Thymus (tissue), 14 donors: ENCODE measurements at places on chromosomes 11 and 22.

- no peak for DNase-seq
Measured at GRCh38 chr11:83285151-83285770, 906 bp downstream of the CCDC90B start.

- no peak for DNase-seq
Measured at GRCh38 chr11:96168623-96169022, 174.4 kb downstream of the MAML2 start.

DNA sequence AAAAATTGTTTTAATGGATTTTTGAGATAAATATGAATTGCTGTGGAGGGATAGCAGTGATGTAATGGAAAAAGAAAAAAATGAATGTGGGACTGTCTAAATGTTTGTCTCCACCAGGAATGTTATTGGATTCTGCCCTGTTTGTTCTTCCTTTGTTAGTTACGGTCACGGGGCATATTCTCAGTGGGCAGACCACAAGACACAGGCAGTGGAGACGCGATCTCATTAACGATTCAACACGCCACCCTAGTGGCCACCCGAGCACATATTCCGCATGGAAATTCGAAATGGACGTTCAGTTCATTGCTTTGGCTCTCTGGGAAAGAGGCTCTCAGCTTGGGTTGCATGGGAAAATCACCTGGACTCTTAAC is 151.8 kb upstream of the TTC12 start:
- no peak for DNase-seq

GRCh38 chr22:49701380-49702067 is 126.1 kb downstream of the BRD1 start:
- DNase-seq: no peak

GRCh38 chr11:108148556-108148955 is 27.2 kb downstream of the ACAT1 start:
- DNase-seq: no peak

- no peak for DNase-seq
Measured at GRCh38 chr22:46259374-46259773, 3.8 kb downstream of the PKDREJ start.

- DNase-seq: no peak
Measured at GRCh38 chr22:48369789-48370507, 1457.7 kb downstream of the BRD1 start.

DNA sequence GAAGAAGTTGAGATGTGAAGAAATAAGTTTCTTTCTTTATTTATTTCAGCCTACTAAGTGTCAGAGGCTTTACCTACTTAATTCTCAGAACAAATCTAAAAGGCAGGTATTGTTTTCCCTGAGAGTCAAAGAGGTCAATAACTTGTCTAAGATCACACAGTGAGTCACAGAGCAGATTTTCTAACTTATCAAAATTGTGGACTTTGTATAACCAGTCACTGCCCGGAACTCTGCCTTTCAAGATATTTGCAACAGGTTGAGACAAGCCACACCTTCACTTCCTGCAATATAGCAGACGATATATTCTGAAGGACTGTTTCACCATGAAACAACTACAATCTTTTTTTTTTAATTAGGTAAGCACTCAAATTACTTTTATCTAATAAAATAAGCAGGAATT is 10.5 kb upstream of the MMP3 start:
- no peak for DNase-seq

DNA sequence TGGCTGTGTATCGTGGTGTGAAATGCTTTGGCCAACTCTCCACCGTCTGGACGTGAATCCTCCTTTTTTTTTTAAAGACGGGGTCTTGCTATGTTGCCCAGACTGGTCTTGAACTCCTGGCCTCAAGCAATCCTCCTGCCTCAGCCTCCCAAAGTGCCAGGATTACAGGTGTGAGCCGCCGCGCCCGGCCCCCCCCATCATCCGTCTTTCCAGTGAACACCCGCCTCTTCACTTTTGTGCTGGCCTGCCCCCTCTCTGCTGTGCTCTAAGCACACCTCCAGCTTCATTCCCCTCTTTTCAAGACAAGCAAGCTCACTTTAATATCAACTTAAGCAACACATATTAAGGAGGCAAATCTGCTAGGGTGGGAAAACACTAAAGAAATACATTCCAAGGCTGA is 35.3 kb downstream of the IGSF9B start:
- DNase-seq: no peak

- no peak for DNase-seq
Measured at GRCh38 chr22:49693848-49694247, 133.8 kb downstream of the BRD1 start.

DNA sequence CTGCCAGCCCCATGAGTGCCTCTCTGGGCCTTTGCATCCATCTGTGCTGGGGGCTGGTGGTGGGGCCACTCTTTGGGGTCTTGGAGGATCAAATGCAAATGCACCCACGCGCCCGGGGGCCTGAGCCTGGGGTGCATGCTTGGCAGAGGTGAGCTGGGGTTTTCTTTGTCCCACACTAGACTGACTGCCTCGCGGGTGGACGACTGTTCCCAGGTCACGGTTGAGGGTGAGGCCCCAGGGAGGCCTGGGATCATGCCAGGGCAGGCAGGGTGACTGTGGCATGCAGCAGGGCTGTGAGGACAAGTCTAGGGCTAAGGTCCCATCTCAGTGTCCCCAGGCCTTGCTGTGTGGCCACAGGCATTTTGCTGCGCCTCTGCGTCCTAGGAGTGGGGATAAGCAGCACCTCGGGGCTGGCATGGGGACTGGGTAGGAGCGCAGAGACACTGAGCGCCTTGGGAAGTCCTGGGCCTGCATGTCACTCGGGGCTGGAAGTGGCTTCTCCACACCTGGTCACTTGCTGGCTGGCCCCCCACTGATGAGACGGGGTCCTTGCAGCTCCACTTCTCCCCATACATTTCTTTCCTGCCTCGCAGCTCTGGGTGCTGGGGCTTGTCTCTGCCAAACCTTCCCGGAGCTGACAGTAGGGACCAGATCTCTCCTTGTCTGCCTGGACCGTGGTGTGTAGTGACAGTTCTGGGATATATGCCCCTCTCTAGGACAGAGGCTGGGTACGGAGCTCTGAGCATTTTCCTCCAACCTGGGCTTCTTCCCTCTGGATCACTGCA is 133.1 kb downstream of the CTTN start:
- no peak for DNase-seq

- DNase-seq: no peak
Measured at GRCh38 chr11:72534371-72535193, 100.3 kb upstream of the CLPB start.

DNA sequence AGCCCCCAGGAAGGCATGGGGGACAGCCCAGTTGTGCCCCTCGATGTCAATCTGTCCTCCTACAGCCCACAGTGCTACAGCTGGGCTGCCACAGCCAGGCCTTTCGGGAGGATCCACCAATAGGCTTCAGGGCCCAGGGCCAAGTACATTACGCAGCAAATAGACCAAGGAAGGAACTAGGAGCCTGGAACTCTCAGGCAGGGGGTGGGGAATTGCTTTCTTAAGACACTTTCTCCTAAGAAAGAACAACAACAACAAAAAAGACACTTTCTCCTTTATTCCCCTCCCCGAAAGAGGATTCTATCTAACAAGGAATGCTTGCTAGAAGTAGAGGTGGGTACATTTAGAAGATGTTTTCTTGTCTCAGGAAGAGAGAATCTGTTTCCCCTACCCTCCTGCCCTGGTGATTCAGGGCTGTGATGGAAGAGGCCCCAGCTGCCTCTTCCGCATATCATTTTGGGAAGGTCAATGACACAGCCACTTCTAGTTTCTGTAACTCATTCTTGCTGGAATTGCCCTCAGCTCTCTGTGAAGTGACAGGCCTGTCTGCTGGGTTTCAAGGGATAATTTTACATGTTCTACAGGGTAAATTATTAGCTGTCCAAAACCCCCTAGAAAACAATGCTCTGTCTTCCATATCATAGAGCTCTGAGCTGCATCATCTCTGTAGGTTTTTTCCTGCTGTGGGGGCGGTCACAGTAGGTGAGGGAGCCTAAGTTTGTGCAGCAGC is 6.0 kb upstream of the MALAT1 start:
- peak; percentile 54 for DNase-seq

- DNase-seq: no peak
Measured at GRCh38 chr22:44596396-44597125, 98.5 kb upstream of the RTL6 start.

DNA sequence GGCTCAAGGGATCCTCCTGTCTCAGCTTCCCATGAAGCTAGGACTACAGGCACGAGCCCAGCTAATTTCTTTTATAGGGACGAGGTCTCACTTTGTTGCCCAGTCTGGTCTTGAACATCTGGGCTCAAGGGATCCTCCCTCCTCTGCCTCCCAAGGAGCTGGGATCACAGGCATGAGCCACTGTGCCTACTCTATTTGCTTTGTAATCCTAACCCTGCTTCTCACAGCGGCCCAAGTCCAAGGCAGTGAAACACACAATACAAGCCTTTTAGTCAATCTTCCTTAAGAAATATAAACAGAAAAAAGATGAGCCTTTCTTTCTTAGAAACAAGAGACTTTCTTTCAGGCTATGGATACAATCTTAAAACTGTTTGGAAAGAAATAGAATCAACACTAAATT is 115.2 kb upstream of the SORL1-AS1 start:
- DNase-seq: no peak

DNA sequence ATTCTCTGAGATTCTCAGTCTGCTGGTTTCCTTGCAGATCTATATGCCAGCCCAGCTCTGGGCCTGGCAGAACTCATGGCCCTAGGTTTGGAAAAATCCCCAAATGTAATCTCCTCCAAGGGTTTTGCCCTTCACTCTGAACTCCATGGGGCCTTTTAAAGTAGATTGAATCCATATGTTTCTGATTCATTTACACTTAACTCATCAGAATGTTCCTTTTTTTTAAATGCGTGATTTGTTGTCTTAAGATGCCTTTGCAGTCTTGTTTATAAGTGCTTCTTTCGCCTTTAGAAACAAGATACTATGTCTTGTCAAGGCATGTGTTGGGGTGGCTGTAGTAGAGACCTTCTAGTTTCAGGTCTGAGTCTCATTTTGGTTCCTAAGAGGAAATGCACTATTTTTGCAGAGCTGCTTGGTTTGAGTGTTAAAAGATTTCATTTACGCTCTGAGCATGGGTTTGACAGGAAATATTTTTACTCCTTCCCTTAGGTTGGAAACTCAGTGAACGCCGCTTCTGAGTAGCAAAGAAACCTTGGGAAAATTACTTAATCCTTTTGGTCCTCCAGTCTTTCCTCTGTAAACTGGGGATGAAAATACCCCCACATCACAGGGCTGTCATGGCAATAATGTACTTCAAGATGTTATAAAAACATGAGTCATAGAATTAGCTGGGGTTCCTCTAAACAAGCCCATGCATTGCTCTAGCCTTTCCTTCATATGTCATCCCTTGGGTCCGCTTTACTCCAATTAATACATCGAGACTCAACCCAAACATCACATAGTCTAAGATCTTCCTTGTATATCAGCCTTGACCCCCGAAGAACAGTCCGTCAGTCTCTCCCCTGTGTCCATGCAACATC is 83.5 kb downstream of the SNX19 start:
- no peak for DNase-seq

DNA sequence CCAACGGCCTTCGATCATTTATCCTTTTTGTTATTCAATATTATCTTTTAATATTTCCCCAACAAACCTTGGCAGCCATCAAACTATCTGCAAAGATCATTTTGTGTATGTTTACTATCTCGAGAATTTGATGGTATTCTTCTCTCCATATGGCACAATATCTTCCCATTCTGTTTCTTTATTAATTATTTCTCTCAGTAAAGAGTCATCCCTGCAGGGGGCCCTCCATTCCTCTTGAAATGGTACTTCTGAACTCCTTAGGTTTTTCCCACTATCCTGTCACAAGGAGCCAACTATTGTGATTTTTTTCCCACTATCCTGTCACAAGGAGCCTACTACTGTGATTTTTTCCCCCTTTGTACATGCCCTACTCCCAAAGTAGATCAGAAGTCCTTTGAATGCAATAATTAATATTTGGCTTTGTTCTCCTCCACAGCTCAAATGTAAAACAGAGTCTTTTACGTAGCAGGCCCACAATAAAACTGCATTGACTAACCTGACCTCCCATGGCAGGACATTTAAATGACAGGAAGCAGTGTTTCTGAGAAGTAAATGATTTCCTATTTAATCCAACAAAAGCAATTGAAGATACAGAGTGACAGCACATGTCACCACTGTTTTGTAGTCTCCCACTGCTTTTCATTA is 43.3 kb downstream of the PDGFD start:
- DNase-seq: peak; percentile 3

GRCh38 chr11:104462341-104462740 is 298.4 kb upstream of the PDGFD start:
- DNase-seq: no peak

- DNase-seq: no peak
Measured at GRCh38 chr11:22157531-22157930, 35.4 kb upstream of the ANO5 start.

- DNase-seq: no peak
Measured at GRCh38 chr11:76980196-76980595, 54.0 kb upstream of the B3GNT6 start.

- no peak for DNase-seq
Measured at GRCh38 chr11:7512525-7513233, 1.1 kb upstream of the PPFIBP2 start.

- no peak for DNase-seq
Measured at GRCh38 chr11:61617515-61617914, 36.6 kb upstream of the SYT7 start.

GRCh38 chr11:70916351-70916750 is 336.0 kb downstream of the SHANK2 start:
- DNase-seq: no peak

- DNase-seq: no peak
Measured at GRCh38 chr11:251550-251949, 14.8 kb downstream of the PSMD13 start.

DNA sequence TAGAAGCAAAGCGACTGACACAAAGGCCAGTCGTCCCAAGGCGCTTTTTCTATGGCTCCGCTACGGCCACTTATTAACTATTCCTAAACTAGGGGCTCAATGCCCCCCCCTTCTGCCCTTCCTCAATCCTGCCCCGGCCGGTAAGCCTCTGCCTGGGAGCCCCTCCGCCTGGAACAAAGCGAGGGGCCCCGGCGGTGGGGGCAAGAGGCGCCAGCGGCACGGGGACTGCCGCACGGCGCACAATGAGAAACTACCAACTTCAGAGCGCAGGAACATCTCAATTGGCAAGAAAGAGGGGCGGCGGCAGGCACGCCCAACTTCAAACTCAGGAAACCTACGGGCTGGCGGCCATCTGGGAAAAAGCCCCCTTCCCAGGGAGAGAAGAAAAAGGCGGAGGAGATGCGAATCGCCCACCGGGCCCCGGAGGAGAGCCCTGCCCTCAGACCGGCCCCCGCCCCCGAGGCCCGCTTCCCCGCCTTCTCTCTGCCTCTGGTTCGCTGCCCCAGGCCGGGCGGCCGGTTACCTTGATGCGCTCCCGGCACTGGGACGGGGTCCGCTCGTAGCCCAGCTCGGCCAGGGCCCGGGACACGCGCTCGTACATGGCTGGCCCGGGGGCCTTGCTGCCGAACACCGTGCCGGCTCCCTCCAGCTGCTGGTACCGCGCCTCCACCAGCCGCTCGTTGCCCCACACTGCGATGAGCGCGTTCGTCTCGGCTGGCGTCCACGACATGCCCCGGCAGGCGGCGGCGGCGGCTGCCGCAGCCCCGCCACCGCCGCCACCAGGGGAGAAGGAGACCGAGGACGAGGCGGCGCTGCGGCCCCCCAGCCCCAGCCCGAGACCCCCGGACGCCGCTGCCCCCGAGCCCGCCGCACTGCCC is 619 bp downstream of the MSANTD2 start:
- DNase-seq: peak; percentile 71
